ENCODE measurements at places on chromosomes 1 and 21.

DNA sequence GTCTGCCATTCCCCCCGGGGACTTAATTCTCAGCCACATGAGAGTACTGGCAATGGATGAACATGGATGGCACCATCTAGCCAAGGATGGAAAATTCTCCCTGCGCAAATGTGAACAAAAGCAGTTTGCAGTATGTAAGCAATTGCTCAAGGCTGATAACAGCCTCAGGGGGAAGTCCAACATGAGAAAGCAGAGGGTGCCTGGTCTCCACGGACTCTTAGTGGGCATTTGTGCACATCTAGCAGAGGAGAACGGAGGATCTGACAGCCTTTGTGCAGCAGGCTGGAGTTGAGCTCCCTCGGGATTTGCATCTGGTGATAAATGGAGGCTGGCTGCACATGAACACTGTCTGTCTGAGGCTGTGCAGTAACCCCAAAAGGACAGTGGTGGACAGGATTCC is 13.9 kb upstream of the OLIG1 start:
- no peak for DNase-seq

DNA sequence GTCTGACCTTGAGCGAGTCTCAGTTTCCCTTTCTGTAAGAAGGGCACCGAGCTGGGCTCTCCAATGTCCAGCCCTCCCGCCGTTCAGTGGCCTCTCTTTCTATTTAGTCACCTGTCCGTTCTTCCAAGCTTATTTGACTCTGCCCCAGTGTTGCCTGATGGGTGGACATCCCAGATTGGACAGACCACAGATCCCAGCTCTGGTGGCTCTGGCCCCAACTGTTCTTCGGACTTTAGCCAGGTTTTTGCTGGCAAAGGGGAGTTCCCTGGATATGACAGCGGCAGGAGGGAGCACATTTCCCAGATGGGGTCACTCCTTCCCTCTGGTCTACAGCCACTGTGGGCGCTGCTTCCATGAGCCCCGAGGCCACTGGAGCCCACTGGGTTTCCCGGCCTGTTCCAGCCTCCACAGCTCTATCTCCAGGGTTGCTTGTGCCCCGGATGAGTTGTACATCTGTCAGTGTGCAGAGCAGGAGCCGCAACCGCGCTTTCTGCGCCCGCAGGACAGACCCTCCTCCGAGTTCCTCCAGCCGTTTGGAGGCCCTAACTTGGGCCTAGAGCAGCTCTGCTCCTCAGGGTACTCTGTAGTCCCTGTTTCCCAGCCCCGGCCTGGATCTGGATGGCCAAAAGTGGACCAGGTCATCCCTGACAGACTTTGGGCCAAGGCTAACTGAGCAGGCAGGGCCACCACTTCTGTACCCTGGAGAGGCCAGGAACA is 3.8 kb downstream of the DMBX1 start:
- no peak for DNase-seq

DNA sequence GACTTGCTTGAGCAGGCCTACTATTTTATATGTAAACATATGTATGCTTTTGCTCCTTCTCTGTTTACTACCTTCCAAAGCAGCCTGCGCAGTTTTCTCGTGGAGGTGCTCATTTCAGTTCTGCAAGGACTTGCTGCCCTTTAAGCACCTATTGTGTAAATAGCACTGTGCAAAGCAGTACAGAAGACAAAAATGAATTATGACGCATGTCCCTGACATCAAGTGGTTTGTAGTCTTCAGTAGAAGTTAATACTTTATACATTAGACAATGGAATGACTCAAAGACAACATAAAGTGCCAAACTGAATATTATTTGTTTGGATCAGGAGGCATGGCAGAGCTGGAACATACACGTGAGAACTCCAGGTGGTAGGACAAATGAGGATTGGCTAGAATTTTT is 611.7 kb downstream of the LMO4 start:
- no peak for DNase-seq

- DNase-seq = no peak
Observed at GRCh38 chr1:92016720-92017316, 13.0 kb upstream of the EPHX4 start.

- DNase-seq = no peak
Observed at GRCh38 chr1:19367584-19368041, 55.5 kb downstream of the SLC66A1 start.

- DNase-seq = no peak
Observed at GRCh38 chr21:27320868-27321267, 354.0 kb upstream of the ADAMTS5 start.

- no peak for DNase-seq
Observed at GRCh38 chr1:29319300-29320110, 83.2 kb downstream of the PTPRU start.

GRCh38 chr1:156100205-156100995 is 14.1 kb upstream of the LMNA start:
- no peak for DNase-seq

DNA sequence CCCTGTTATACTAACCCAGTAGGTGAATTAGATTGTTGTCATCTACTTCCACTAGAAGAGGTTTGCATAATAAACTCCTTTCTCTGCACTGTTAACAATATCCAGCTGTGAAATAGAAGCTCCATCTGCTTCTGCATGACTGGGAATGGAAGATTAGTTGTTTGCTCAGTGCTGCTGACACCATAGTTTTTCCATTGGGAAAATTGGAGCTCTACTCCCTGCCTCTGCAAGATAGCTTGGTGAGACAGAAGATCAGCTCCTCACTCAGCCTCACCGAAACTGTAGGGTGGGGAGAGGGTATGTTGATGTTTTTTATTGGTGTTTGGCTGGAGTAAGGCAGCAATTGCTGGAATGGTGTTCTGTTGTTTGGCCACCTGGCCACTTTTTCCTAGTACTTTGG is 331.6 kb upstream of the ADAMTS5 start:
- DNase-seq = no peak

DNA sequence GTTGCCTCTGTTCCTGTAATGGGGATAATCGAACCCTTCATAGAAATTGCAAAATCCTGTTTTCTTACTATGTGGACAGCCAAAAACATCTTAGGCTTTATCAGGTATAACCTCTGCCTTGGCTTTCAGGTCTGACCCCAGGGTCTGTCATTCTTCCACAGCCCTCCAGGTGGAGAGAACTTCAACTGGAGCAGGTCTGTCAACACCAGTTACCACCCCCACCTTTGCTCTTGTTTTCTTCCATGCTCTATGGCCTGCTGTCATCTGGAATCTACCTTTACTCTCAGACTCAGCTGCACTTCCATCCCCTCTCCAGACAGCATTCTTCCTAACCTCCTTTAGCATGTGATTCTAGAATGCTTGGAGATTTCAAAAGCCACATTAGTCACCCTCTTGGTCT is 10.4 kb upstream of the GJA9 start:
- DNase-seq = no peak
